GM20000 (cell line): ENCODE measurements at places on chromosomes 6 and 20.

GRCh38 chr6:63677282-63677681 lies 41.7 kb downstream of the PHF3 start:
- DNase-seq: no peak

DNA sequence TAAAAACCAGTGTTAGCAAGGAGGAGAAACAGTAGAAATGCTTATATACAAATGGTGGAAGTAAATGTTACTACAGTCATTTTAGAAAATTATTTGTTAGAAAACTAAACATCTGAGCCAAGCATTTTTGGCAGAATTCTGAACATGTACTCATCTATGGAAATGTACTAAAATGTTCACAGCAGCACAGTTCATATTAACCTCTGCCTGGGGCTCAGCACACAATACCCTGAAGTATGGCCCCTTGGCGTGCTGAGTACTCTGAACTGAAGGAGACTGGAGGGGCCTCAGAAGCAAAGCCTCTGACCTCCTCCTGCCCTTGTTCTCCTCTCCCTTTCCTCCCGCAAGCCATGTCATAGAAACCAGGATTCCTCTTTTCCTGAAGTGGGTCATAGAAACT lies 66.2 kb upstream of the RALGAPA2 start:
- DNase-seq: no peak

GRCh38 chr6:118581489-118581959 lies 33.4 kb downstream of the PLN start:
- DNase-seq: no peak

DNA sequence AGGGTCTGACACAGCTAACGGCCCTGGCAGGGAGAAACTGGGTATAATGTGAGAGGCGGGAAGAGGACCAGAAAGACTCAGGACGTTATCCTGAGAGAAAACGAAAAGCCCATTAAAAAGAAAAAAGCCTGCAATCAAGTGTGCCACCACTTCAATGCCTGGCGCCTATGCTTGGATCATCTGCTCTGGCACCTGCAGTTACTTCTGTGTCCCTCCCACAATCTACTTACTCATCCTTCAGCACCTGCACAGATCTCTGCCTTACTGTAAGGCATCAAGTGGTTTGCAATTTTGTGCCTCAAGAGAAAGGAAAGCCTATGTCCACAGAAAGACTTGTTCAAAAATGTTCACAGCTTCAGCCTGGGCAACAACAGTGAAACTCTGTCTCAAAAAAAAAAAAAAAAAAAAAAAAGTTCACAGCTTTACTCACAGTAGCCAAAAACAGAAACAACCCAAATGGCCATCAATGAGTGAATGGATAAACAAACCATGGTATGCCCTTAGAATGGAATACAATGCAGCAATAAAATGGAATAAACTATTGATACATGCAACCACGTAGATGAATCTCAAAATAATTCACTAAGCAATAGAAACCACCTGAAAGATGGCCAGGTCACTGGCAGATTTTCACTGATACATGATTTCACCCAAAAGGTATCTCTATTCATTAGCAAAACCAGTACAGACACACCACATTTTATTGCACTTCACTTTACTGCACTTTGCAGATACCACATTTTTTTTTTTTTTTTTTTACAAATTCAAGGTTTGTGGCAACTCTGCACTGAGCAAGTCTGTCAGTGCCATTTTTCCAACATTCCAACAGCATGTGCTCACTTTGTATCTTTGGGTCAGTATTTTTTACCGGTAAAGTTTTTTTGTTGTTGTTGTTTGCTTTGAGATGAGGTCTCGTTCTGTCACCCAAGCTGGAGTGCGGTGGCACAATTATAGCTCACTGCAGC lies 48.6 kb downstream of the ABHD12 start:
- DNase-seq: no peak

- DNase-seq: peak; percentile 17
These were observed 54.0 kb upstream of the REV3L start for GRCh38 chr6:111536910-111537527.

DNA sequence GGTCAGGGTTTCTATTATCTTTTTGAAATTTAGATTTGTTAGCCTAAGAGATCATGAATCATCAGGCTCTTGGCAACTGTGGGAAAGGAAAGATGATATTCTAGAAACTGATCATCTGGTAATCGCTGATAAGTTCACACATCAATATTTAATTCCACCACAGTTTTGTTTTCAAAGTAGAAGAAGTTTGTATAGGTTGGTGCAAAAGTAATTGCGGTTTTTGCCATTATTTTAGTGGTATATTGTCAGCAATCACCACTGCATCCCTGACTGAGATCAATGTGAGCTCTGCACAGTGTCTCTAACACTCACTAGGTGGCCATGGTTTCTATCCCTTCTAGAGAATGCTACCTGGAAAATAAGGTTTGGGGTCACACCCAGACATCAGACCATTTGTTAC lies 17.0 kb upstream of the PXDC1 start:
- no peak for DNase-seq

DNA sequence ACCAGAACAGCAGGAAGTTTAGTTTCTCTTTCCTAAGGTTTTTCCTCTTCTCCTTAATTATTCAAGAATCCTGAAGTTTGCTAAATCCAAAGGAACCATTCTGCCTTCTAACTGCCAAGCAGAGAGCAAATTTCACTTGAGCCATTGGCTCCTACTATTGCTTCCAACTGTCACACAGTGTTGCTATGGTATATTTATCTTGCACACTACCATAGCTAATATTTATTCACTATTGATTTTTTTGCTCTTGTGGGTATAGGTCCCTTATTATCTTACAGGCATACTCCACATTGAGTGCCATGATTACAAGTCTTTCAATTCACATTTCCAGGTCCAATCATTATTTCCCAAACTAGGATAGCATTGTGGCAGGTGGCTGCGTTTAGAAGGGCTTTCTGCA lies 266.7 kb upstream of the FLRT3 start:
- no peak for DNase-seq

DNA sequence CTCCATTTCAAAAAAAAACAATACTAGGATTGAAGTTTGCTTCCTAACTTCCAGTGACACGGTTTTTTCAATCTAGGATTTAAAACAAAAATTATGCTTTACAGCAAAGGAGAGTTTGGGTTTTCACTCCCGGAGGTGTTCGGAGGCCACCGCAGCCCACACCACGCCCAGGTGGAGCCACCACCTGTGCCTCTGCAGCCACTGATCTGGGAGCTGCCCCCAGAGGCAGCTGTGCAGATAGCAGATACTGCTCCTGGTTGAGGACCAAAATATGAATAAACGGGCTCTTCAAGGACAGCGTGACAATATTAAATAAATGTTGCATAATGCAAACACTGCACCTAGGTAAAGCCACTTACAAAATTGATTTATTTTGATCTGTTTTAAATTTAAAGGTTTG lies 30.2 kb downstream of the DLL1 start:
- no peak for DNase-seq

DNA sequence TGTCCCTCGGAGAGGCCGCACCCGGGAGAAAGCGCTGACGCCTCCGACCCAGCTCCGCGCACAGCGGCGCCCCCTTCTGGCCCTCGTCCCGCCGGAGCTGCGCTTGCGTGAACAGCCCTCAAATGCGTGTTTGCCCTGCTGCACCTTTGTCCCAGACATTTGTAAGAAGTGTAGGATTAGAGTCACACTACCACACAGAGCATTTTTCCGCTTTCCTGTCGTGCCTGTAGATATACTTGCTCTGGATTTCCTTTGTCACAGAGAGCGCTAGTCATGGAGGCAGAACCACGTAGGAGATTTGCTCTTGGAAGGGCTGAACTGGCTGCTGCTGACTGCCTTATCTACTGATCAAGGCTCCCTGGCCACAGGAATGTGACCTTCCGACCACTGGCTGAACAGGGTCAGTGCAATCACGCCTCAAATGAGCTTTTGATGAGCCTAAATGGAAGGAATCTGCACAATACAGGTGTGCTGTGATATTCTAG lies 62.3 kb downstream of the PAX1 start:
- DNase-seq: no peak

DNA sequence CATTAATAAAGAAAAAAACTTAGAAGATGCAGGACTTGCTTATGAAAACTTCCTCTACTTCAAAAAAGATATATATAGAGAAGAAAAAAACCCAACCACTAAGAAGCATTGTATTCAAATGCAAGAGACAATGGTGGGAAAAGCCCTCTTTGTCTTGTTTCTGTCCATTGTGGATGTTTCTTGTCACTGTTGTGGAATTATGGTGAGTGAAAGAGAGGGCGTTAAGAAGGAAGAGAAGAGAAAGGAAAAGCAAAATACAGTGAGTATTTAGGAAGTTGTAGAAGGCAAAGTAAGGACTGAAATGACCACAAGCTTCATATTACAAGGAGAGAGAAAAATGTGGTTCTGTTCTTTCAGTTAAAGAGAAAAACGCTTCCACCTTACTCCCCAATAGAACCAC lies 14.1 kb upstream of the THBD start:
- no peak for DNase-seq

DNA sequence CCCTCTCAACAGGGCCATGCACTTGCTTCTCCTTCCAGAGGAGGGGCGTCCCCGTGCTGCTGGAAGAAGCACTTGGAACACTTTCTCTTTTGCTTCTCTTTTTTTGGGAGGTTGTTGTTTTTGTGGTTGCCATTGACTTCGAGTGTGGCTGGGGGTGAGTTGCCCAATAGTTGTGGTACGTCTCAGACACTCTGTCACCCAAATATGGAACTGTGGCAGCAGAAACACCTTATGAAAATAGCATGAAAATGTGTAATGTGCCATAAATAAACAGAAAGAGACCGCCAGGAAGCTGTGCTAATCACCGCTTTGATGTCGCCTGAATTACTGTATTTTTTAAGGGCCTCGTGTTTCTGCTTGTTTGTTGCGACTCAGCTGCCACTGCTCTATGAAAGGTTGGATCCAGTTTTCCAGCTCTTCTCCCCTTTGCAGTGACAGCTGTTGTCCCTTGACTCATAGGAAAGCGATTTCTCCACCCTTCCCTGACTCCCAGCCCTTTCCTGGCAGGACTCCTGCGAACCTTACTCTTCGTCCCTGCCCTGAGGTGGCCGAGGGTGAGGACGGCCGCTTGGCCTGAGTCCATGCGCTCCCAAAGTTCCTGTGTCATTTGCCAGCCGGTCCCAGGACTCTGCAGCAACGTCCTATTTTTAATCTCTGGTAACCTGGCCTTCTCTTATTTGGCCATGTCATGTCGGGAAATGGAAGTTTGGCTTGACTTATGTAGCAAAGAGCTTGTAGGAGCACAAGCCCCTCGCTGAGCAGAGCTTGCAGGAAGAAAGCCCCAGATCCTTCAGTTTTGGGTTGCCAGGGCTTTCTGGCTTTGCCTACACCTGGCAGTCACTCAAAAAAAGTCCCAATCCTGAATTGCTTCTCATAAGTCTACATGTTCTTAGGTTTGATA lies 694.6 kb downstream of the QKI start:
- DNase-seq: no peak

- DNase-seq: no peak
These were observed 19.7 kb downstream of the FAM217A start for GRCh38 chr6:4059115-4059777.

DNA sequence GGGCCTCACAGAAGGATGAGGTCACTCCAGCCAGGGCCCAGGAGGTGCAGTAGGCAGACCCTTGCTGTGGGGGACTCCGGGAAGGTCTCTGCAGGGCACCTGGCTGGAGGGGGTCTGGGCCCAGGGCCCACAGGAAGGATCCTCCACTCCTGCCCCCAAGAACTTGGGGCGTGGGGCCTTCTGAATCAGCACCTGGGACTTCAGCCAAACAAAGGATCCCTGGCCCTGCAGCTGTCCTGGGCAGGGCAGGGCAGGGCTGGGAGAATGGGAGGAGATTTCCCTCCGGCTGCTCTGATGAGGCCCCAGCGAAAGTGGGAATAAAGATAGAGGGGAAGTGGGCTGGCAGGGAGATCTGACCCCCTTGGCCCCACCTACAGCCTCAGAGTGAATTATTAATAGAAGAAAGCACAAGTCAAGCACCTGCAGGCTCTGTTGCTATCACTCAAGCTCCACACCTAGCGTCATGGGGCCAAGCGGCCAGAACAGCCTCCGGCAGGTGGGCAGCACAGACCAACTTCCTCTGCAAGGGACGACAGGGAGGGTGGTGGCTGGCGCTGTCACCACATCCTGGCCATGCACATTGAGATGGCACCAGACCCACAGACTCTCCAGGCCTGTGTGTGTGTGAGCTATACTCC lies 61.6 kb upstream of the MRPS10 start:
- DNase-seq: no peak

GRCh38 chr20:3515379-3516170 lies 44.8 kb downstream of the ATRN start:
- DNase-seq: no peak

DNA sequence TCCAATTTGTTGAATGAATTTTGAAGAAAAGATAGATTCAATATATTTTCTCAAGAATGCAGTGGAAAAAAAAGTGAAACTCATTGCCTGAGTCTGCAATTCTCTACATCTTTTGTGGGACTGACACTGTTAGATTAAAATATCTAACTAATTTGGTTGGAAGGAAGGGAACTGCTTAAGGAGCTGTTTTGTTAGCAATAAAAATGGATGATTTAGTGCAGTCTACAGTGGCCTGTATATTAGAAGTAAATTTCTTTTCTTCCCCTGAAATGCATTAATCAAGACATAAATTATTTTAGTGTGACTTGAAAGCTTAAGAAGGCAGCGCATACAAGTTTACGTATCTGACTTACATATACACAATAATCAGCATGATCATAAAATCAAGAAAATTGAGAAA lies 1332.6 kb downstream of the EPHA7 start:
- DNase-seq: no peak

DNA sequence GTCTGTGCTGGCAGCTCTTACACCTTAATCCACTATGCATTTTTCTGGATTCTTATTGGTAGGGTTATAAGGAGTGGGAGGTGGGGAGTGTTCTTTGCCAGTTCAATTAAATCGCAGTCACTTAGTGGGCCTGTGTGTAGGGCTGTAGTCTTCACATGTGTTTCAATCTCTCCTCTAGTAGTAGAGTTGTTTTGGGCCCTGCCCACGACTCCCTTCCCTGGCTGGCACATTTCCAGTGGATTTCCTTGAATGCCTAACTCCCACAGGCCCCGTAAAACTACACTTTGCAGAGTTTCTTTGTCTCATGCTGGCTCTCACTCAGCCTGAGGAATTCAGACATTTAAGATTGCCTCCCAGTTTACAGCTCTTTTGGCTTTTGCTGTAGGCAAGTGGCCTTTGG lies 414.0 kb upstream of the OPRM1 start:
- no peak for DNase-seq

- DNase-seq: peak; percentile 57
These were observed 43.2 kb downstream of the YTHDF1 start for GRCh38 chr20:63172726-63173125.

- no peak for DNase-seq
These were observed 191.4 kb downstream of the NKAIN2 start for GRCh38 chr6:123994891-123995635.

- DNase-seq: no peak
These were observed 161.4 kb upstream of the KCNG1 start for GRCh38 chr20:51184289-51184688.

- no peak for DNase-seq
These were observed 98.9 kb downstream of the BCKDHB start for GRCh38 chr6:80205404-80205803.

GRCh38 chr6:41257369-41258195 lies 28.9 kb downstream of the TREM1 start:
- DNase-seq: no peak

DNA sequence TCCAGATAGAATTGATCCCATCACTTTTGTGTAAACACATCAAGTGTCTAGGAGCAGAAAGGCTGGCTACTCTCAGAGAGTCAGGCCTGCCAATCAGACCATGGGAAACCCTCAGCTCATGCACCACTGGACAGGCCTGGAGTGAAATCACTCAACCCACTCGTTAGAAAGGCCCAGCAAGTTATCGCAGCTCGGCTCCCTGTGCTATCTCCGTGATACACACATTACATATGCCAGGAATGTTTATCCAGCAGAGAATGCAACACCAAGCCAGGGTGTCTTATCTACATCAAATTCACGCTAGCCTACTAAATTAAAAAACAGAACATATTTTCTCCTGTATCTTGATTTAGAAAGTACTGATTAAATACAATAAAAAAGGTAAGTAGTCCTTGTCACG lies 232.4 kb upstream of the FOXQ1 start:
- no peak for DNase-seq
